ENCODE measurements at places on chromosomes 13 and 19.

DNA sequence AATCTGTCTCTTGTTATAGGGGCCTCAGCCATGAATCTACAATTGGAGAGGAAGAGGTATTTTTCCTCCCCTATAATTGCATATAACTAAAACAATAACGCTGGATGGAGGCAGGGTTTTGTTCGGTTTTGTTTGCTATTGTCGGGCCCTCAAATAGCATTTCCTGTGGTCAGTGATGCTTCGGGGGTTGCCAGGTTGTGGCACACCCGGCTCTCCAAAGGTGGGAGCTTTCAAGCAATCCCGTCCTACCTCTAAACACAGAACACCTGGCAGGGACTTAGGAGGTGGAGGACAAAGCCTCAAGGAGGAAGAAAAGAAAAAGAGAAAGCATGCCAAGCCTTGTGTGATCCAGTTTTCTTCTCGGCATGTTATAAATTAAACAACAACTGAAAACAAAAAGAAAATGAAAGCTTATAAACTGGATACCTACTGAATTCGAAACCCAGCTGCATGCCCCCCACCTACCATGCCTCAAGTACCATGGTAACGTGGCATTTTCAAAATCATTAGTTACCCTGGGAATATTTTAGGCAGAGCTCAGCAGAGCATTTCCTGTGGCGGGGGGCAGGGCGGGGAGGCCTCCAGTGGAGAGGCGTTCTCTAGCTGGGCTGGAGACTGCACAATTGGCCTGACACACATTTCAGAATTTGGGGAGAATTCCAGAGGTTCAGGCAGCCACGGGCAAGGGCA, 213.8 kb downstream of the DCLK1 start:
- no peak for DNase-seq

- no peak for DNase-seq
These were observed 13.8 kb downstream of the HRC start for GRCh38 chr19:49141352-49141751.

DNA sequence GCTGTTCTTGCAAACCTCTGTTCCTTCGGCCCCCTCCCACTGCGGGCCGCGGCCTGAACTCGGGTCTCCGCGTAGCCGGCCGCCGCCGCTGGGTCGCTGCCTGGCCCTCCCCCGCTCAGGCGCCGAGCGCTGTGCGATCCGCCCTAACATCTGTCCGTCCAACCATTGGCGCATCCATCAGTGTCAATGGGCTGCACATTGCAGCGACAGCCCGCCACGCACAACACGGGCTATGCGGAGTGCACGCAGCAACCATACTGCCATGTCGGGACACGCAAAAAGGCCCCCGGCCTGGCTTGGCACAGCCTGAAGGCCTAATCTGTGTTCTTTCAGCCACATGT, 2.6 kb upstream of the TSHZ3 start:
- no peak for DNase-seq

GRCh38 chr13:98105929-98106336, 37.0 kb upstream of the FARP1 start:
- DNase-seq: no peak

DNA sequence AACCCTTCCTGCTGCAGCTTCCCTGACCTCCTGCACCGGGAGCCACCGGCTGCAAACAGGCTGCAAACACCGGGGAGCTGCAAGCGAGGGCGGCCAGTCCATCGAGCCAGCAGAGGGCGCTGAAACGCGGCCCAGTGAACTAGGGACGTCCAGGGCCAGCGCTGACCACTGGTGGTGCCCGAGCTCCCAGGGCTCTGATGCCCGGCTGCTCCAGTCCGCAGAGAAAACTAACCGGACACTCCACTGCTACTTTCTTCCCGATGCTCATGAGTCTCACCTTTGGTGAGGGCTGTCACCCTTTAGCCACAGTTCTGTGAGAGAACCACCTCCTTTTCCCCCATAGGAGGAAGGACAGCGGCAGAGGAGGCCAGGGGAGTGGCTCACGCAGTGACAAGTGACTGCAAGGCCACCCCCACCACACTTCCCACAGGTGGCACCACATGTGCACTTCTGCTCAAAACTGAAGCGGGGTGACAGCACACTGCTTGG, 82.8 kb upstream of the MTIF3 start:
- DNase-seq: peak; percentile 58

DNA sequence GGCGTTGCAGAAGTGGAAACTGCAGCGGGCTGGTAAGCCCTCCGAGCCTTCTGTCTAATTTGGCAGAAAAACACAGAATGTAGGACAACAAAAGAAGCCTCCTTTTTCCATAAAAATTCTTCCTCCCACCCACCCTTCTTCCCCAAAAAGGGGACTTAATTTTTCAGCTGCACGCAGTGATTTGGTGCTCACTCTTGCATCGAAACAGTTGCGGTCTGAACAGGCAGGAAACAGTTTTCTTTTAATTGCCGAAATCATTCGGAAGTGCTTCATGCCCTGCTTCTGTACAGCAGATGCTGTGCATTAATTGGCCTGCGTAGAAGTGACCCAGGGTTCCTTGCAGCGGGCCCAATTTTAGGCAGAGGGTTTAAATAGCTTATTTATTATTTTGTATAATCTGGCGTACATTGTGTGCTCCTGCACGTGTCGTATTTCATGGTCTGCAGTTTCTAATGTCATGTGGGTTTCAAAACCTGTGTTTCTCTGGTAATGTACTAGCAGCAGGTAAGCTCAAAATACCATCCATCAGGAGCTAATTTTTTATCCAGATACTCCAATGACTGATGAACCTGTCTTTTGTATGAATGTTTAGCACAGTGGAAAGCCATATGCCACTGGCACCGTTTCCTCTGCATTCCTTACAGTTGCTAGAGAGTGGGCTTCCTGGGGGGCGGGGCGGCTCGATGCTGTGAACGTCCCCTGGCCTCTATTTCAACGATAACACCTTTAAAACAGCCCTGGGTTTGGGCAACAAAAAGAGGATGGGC, 66.6 kb downstream of the GGACT start:
- DNase-seq: no peak

- no peak for DNase-seq
These were observed 111.4 kb downstream of the STOML3 start for GRCh38 chr13:38879278-38879677.

GRCh38 chr19:38036707-38037611, 130.0 kb downstream of the SIPA1L3 start:
- no peak for DNase-seq

- no peak for DNase-seq
These were observed 70.8 kb upstream of the GPR12 start for GRCh38 chr13:26831336-26831908.

GRCh38 chr19:20612711-20613316, 47.2 kb upstream of the ZNF737 start:
- DNase-seq: no peak

DNA sequence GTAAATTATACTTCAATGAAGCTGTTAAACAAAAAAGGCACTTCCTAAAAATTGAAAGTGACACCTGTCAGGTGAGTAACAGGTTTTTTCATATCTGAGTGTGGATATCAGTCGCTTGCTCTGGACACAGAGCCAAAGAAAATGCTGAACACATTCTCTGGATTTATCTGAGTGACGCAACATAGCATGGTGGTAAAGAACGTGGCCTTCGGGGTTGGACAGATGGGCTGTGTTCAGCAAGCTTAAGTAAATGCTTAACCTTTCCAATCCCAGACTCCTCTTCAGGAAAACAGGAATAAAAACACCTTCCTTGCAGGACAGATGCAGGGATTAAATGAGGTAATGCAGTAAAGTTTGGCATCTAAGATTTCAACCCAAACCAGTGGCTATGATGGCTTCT, 132.0 kb downstream of the FOXO1 start:
- DNase-seq: no peak

Data from activated CD8-positive, alpha-beta memory T cell treated with anti-CD3 and anti-CD28 coated beads, Interleukin-2, amount 10 ng/mL, durations not matched to agents 7 days and 5 days (primary cell).